HS-27A (cell line): ENCODE measurements at places on chromosomes 13 and 19.

GRCh38 chr13:98954313-98954712 is 23.6 kb downstream of the DOCK9 start:
- no peak for DNase-seq

- no peak for DNase-seq
These were observed 471.5 kb downstream of the TSHZ3 start for GRCh38 chr19:30877661-30878113.

DNA sequence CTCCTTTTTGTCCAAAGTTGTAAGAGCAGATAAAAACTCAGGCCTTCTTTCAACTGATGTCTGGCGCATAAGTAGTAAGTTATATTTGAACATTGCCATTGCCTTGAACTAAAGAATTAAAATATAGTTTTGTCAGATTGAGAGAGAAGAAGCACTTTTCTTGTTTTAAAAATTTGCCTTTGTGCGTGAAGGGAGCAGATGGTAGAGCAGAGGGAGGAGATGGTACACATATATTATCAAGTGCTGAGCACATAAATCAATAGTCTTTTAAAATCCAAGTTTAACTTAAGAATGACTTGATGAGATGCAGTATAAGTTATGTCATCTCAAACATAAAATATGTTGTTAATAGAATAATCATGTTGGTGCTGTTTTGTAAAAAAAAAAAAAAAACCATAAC is 504.6 kb upstream of the KLHL1 start:
- DNase-seq, result no peak

- DNase-seq, result no peak
These were observed 906 bp downstream of the ANKLE1 start for GRCh38 chr19:17282488-17283125.

DNA sequence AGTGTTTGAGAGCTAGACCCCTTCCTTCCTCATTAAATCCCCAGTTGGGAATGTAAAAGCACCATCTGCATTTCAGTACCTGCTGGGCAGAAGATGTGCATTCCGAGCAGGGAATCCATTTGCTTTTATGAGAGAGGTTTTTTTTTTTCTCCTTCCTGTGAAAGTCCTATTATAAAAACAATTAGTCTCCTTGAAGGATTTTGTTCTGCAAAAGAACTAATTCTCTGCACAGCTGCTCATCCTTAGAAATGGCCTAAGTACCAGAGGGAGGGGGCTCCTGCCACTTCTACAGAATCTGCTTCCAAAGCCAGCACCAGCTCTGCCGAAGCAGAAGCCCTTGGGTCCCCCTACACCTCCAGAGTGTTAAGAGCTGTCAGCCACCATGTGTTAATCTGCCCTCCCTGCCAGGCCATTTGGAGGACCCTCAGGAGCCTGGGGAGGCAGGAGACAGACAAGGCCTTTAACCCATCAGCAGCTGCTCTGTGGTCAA is 36.4 kb upstream of the SERPINE3 start:
- DNase-seq, result no peak

DNA sequence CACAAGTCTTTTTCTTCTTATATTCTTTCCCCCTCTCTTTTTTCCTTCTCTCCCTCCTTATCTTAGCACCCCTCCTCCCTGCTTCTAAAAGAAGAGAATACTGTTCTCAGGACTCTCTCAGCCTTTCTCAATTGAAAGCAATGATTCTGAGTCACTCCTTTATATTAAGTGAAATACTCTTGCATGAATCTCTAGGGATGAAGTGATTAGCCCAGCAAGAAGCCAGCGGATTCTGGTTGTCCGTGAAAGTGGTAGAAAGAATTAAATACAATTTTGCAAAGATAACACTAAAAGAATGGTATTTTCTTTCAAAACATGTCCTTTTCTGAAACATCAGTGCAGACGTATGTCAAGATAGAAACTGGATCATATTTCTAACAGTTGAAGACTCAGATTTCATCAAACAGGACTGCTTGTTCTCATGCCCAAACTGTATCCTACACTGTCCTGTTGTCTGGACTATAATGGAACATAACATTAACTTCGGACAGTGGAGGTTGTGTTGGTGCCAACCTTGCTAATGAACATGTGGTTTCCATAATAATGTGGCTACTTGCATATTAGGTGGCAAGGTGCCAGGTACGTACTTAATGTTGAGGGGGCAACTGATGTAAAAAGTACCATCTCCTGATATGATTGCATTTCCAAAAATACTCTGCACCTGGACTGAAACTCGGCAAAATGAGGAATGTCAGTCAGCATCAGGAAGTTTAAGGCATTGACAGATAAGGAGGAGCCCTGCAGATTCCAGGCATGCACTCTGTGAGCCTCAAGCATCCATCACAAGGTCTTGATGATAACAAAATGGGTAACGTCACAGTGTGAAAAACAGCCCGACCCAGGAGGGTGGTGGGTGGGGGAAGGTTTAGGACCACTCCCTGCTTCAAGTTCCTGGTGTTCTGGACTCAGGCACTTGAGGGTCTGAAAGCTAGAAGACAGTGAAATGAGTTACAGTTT is 357.2 kb downstream of the DLEU7 start:
- no peak for DNase-seq

DNA sequence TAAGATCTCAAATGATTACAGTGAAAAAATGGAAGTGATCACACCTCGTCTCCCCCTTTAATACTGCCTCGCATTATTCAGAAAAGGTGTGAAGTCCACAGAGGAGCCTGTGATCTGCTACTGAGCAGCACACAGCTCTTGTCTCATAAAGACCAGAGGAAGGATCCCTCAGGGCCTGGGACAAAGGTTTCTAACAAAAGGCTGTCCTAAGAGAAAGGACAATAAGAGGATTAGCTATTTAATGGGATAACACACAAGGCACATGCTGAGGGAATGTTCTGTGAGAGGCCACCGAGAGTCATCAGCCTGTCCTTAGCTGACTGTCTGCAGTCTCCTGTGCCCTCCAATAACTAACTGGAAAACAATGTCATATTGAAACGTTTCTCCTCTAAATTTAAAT is 26.7 kb downstream of the EBPL start:
- no peak for DNase-seq

DNA sequence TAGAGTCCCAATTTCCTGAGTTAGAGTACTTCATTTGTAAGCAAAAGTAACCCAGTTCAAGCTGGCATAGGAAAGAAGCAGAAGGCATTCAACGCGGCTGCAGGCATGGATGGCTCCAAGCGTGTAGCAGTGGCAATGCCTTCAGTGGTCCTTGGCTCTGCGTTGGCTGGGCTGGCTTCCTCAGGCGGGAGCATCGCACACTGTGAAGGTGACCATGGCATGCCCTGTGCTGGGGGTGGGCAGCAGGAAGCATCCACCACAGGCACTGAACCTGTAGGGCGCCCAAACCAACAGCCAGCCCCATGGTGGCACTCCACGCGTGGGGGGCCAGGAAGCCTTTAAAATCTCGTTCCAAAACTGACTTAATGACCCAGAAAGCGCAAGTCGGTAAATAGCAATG is 53.6 kb upstream of the SPACA7 start:
- DNase-seq, result no peak

DNA sequence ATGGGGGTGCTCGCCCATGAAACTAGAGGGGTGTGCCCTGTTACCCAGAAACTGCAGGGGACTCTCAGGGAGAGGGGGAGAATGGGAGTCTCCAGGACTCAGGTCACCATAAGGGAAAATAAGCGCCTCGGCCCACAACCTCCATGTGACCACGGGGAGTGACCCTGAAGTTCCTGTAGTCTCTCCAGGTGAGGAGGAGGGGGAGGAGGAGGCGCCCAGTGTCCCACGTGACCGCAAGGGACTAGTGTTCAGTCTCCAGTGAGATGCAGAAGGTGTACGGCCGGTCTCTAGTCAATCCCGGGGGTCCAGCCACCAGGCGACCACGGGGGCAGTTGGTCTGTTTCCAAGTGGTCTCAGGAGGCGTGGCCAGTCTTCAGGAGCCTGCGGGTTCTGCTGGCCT is 16.0 kb downstream of the TM6SF2 start:
- DNase-seq, result no peak

- no peak for DNase-seq
These were observed 4.0 kb upstream of the SIGLEC8 start for GRCh38 chr19:51462276-51462675.

GRCh38 chr19:45716359-45717130 is 14.2 kb downstream of the FBXO46 start:
- no peak for DNase-seq

GRCh38 chr19:57106722-57107235 is 13.0 kb upstream of the USP29 start:
- DNase-seq, result no peak

- no peak for DNase-seq
These were observed 26.1 kb downstream of the PPP5C start for GRCh38 chr19:46372901-46373490.

DNA sequence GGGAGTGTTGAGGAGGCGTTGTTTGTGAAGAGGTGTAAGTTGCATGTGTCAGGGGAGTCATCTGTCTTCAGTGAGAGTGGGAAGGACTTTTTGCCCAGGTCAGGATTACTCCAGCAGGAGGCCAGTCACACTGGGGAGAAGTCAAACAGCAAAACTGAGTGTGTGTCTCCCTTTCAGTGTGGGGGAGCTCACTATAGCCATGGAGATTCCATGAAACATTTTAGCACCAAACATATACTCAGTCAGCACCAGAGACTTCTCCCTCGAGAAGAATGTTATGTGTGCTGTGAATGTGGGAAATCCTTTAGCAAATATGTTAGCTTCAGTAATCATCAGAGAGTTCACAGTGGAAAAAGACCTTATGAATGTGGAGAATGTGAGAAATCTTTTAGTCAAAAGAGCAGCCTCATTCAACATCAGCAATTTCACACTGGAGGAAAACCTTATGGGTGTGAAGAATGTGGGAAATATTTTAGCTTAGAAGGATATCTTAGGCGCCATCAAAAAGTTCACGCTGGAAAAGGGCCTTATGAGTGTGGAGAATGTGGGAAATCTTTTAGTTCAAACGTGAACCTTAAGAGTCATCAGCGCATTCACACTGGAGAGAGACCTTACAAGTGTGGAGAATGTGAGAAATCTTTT is 8.4 kb upstream of the ZNF587 start:
- no peak for DNase-seq

- no peak for DNase-seq
These were observed 43.6 kb downstream of the DOCK9 start for GRCh38 chr13:98934243-98934642.

DNA sequence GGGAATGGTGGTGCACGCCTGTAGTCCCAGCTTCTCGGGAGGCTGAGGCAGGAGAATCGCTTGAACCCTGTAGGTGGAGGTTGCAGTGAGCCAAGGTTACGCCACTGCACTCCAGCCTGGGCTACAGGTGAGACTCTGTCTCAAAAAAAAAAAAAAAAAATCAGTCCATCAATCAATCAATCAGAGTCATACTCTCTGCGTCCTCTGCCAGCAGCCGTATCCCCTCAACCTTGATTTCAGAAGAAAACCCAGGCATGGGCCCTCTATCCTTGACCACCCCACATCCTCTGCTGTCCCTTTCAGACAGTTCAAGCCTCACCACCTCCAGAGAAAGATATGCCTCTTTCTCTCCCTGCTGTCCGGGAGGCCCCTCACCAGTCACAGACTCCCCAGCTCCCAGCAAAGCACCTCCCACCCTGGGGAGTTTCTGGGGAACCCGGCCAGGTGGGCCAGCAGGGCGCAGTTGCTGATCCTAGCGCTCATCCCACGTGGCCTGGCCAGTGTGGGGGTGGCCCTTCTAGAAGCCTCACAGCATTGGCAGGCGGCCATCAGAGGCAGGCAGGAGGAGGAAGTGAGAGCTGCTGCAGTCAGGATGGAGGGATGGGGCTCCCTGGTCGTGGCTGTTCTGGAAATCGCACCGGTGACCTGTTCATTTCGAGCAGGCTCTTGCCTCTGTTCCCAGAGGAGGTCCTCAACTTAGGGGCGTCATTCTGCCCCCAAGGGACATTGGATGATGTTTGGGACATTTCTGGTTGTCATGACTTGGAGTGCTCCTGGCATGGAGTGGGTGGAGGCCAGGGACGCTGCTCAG is 10.2 kb upstream of the JSRP1 start:
- no peak for DNase-seq

DNA sequence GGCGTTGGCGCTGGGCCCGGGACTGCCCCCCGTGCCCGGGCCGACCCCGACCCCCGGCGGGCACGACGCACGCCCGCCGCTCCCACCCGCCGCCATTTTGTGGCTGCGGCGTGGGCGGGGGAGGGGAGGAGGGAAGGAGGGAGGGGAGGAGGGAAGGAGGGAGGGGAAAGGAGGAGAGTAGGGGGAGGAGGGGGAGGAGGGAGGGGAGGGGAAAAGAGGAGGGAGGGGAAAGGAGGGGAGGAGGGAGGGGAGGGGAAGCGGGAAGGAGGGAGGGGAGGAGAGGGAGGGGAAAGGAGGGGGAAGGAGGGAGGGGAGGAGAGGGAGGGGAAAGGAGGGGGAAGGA is at the start of gene BTBD2:
Gene BTBD2, minus strand, starts transcription at position 107 of the 343 bp plus-strand sequence. Its CDS starts 11 bp downstream, at position 96.
- DNase-seq, result no peak

DNA sequence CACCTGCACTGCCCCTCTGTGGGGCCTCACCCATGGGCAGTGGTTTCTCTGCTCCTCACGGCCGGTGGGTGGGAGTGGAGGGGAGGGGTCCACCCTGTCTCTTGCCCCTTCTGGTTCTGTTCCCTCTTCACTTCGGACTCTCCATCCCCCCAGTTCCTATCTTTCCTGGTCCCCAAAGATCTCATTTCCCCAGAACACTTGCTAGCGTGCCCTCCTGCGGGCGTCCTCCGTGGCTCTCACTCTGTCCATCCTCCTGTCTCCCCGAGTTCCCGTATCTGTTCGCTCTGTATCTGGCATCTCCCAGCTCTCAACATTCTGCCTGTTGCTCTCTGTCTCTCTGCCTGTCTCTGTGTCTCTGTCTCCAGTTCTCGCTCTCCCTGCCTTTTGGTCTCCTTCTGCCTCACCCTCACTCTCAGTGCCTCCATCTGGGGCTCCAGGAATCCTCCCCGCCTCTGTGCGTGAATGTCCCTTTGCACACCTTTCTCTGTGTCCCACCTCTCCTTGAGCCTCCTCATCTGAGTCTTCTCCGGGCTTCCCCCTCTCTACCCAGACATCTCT is 363 bp downstream of the SPIB start:
- no peak for DNase-seq

DNA sequence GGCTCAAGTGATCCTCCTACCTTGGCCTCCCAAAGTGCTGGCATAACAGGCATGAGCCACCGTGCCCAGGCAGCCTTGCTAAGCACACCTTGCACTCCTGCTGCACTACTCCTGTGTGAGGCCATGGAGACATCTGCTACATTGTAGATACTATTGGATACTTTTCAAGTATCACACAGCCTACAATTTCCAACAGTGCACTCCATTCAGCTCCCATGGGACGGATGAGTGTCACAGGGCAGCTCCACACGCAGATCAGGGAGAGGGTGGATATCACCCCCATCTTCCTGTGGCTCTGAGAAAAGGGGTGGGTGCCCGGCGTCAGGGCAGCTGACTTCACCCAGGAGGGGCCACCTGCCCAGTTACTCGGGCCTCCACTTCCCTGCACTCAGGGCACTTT is 39.1 kb upstream of the CCNE1 start:
- DNase-seq, result no peak

GRCh38 chr13:52070929-52071523 is 46.5 kb downstream of the UTP14C start:
- DNase-seq, result no peak

DNA sequence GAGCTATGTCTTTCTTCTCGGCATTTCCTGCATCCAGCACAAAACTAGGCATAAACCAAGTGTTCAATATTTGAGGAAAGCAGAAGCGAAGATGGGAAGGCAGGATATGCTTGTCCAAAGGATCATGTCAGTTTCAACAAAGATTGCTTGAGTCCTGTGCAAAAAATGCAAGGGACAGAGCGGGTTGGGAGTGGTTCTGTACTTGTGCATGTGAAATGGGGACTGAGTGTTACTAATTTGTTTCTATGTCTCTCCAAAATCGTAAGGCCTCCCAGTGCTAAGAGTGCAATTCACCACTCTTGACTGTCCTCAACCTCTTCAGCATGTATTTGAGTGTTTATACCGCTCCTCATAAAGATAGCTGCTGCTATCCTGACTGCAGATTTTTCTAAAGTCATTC is 166.2 kb downstream of the DLEU7 start:
- DNase-seq, result no peak
